ENCODE measurements at places on chromosomes 3 and 15.

- no peak for DNase-seq
Observed at GRCh38 chr3:171784387-171784786, 25.9 kb downstream of the PLD1 start.

- no peak for DNase-seq
Observed at GRCh38 chr15:80864666-80865065, 85.5 kb downstream of the CEMIP start.

GRCh38 chr15:66603301-66604179, 37.7 kb upstream of the LCTL start:
- DNase-seq: peak; percentile 65

DNA sequence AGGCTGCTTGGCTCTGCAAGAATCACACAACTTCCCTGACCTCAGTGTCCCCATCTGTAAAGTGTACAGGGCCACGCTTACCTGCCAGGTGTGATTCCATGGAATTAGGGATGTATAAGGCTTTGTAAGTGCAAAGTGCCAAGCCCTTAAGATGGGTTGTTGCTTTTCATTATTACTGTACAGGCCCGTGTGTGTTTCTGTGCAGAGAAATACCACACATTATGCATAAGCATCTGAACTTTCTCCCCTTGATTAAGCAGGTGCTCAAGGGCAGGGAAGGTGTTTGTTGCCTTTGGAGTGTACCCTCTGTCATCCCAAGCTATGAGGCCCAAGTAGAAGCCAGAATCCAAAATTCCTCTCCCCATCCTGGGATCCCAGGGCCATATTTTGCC, 13.6 kb upstream of the HRH1 start:
- no peak for DNase-seq

- no peak for DNase-seq
Observed at GRCh38 chr15:62112616-62113593, 46.1 kb downstream of the C2CD4A start.

GRCh38 chr3:135500034-135500433, 465.5 kb upstream of the PPP2R3A start:
- DNase-seq: no peak

DNA sequence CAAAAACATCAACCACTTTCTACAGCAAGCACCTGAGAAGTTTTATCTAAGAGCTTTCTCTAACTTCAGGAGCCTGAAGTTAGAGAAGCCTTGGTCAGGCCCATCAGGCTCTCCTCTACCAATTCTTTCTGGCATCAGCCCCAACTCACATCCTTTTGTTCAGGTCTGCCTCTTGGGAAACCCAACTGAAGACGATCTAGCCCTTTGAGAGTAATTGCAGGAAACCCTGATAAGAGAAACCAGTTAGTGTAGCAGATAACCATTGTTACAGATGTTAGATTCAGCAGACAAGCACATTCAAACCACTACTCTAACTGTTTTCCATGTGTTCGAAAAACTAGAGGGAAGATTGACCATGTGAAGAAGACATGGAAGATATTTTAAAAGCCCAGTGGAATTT, 27.0 kb upstream of the DYNC1LI1 start:
- DNase-seq: no peak

GRCh38 chr3:154743418-154743817, 313.4 kb upstream of the GPR149 start:
- DNase-seq: no peak

GRCh38 chr3:12670365-12671119, 6.6 kb upstream of the RAF1 start:
- DNase-seq: no peak

GRCh38 chr3:109851854-109852253, 514.5 kb upstream of the DPPA4 start:
- DNase-seq: no peak

GRCh38 chr15:90482124-90483011, 47.4 kb upstream of the CRTC3 start:
- DNase-seq: peak; percentile 53

DNA sequence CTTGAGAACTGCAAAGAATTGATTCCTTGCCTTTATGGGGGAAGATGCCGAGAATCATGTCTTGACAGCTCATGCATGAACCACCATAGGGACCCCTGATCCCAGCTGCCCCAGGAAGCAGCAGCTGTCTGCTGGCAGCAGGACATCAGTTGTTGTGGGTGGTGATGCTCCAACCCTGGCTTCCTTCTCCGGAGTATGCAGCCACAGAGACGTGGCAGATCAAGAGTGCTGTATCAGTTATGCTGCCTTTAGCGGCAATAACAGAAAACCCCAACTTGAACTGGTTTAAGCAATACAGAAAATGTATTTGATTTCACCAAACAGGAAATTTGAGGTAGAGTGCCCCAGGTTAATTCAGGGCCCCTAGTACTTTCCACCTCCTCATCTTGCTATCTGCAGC, 92.2 kb upstream of the TNFAIP8L3 start:
- no peak for DNase-seq

GRCh38 chr3:55719508-55719907, 232.4 kb upstream of the WNT5A start:
- DNase-seq: no peak
